Fibroblast of skin of right quadriceps (primary cell): ENCODE measurements at places on chromosomes 1 and 21.
A peak's percentile ranks its signal among the peaks of the same experiment; 100 is the strongest.

DNA sequence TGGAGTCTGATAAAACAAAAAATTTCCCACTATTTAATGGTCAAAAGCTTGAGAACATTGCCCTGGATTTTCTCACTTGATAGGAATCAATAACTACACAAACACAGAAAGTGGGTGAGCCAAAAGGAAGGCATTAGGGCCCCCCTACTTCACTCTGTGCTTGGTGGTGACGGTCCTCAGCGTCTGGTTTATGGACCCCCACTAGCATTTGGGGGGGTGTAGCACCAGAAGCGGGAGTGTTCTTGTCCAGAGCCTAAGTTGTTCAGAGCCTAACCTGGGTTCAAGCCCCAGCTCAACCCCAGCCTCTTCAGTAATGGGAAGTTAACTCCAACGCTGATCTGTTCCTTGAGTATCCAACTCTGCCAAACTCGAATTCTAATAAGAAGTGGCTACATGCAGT, 33.1 kb downstream of the STPG1 start:
- no peak for DNase-seq

DNA sequence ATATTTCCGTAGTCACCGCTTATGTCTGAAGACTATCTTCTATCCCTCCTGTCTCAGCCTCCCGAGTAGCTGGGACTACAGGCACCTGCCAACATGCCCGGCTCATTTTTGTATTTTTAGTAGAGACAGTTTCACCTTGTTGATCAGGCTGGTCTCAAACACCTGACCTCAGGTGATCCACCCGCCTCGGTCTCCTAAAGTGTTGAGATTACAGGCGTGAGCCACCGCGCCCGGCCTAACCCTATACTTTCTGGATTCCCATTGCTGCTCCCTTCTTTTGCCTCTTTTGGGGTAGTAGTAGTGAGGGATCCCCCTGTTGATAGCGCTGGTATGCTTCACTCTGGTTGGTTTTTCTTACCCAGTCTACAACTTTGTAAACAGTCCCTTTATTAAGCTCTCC, 5.7 kb upstream of the SYF2 start:
- no peak for DNase-seq

- DNase-seq = no peak
Observed at GRCh38 chr1:17207046-17207445, 2.1 kb downstream of the PADI1 start.

GRCh38 chr1:92503926-92504285, 17.2 kb upstream of the GFI1 start:
- no peak for DNase-seq

DNA sequence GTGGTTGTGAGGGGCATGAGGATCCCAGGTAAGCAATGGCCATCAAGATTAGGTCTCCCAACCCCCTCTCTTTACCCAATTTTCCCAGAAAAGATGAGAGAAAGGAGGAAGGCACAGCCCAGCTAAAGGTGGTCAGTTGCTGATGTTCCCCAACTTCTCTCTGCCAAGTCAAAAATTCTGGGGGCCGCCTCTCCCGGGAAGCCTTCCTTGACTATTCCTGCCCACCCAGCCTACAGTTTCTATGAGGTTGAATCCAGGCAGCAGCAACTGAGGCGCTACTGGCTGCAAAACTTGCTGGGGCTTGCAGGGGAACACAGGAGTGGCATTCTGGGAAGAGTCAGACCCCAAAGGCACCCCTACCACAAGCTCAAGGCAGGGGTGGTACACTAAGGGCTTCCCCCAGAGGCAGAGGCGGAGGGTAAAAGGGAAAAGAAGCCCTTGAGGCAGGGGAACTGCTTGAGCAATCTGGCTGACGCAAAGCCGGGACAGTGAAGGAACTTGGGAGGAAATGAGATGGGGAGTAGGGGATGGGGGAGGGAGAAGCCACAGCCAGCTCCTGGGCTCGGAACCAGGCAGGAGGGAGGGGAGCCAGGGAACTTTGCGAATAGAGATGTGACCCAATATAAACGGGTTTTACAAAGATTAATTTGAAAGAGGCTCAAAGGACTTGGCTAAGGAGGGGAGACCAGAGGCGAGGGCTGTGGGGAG, 31.2 kb downstream of the SDC3 start:
- peak; percentile 88 for DNase-seq
